NCI-H69 (cell line): ENCODE measurements at places on chromosomes 3 and 15.

- DNase-seq: no peak
Measured at GRCh38 chr3:105676621-105677300, 192.1 kb downstream of the CBLB start.

- DNase-seq: no peak
Measured at GRCh38 chr3:166435469-166436057, 598.3 kb upstream of the BCHE start.

DNA sequence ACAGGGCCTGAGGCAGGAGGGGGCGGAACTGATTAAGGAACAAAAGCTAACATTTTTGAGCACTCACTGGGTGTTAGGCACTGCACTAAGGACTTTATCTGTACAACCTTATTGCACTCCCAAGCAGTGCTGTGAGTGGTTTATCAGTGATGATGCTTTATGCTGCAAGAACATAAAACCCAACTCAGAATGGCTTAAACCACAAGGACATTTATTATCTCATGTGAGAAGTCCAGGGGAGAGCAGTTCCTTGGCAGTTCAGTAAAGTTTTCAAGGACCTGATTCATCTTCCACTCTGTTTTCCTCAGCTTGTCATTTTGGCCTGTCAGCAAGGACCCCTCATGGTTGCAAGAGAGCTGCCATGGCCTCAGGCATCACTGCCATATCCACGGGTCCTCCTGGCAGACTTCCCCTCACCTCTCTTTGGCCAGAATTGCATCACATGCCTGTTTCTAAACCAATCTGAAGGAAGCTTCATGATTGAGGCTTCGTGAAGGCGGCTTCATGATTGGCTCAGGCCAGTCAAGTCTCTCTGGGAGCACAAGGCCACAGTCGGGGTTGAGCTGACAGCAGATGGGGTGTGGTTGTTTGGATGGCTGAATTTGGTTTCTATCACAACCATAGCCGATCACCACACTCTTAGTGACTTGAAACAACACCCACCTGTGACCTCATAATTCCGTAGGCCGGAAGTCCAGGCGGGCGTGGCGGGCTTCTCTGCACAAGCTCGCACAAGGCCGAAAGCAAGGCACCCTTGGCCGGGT is 15.8 kb downstream of the EFCC1 start:
- no peak for DNase-seq

DNA sequence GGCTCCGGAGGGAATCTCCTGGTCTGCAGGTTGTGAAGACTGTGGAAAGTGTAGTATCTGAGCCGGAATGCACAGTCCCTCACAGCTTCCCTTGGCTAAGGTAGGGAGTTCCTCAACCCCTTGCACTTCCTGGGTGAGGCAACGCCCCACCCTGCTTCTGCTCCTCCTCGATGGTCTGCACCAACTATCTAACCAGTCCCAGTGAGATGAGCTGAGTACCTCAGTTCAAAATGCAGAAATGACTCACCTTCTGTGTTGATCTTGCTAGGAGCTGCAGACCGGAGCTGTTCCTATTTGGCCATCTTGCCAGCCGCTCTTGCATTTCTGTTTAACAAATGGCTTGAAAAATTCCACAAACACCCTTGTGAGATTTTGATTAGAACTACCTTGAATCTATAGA is 156.1 kb downstream of the STXBP5L start:
- no peak for DNase-seq

- no peak for DNase-seq
Measured at GRCh38 chr3:40097131-40098117, 212.1 kb upstream of the EIF1B start.

GRCh38 chr15:27956285-27956684 is 142.8 kb downstream of the OCA2 start:
- no peak for DNase-seq
